T-helper 1 cell treated with Interleukin-12 subunit alpha and Interleukin-12 subunit beta and Interleukin-4 antibody, amounts not matched to agents 30 ng/mL and 1 ng/mL, for 36 hours (primary cell): ENCODE measurements at places on chromosomes 6 and 20. TPM values are rescaled to one million over a fixed set of nuclear protein-coding genes. Genes with fewer than 3 reads are reported as not detected.

EPHA7 gene
- not detected in 2 replicates for total RNA-seq

ESR1 gene
- total RNA-seq = 3.6 and 4.8 TPM in 2 replicates

BPI gene
- total RNA-seq = not detected in 2 replicates

SLC17A2 gene
- not detected in 2 replicates for total RNA-seq

TFAP2D gene
- total RNA-seq = not detected in 2 replicates
